Naive B cell (primary cell): ENCODE measurements at places on chromosomes 2 and 18. TPM values are rescaled to one million over a fixed set of nuclear protein-coding genes. Genes with fewer than 3 reads are reported as not detected.

DNA sequence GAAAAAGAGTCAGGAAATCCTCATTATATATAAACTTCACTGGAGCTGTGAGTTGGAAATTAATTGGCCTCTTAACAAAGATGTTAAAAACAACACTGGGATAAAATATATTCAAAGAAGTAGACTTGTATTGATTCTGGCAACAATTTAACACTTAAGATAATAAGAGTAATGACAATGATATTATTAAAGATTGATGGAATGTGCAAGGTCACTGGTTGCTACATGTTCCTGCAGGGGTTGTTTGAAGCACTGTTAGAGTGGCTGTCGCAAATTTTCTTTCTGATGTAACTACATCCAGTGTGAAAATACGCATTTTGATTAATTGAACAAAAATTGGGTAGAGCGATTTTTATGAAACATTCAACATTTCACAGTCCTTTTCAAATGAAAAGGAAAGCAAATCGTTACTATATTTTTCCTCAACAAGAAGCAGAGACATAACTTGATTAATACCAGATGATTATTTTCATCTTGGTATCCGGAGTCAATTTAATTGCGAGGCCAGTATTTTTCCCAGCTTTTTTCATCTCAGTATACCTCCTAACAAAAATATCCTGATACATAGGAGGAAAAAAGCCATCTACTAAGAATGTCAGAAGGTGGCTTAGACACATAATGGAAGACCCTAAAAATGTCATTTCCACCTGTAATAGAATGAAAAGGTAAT is 6.1 kb downstream of the PTGR3 start:
- no peak for DNase-seq
- no peak overlapping the region for H3K4me3 ChIP-seq
- no peaks in the 10 kb centered on the region for H3K36me3 ChIP-seq
- peaks cover 28% of the 10 kb centered on the region for H3K27me3 ChIP-seq
- no peak overlapping the region for H3K27ac ChIP-seq
- peaks cover 28% of the 10 kb centered on the region for H3K4me1 ChIP-seq

NTSR2 gene
- not detected for polyA plus RNA-seq

DNA sequence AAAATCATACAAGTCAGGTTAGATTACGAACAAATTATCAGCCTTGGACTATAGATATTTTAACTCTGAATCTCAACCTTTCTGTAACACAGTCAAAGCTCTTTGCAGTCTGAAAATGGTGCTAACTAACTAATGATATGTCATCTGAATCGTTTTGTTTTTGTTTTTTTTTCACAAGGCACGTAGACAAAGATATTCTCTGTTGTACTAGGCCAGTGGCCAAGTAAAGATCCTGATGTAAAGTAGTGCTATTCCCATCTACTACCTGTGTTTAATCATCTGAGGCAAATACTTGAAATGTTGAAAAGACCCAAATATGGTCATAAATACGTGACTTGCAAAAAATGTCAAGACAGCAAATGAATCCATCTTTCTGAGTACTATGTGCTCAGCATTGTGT is 65.7 kb downstream of the REL start:
- DNase-seq: no peak
- peaks cover 6% of the 10 kb centered on the region for H3K36me3 ChIP-seq
- peak overlapping the region; percentile 67 for H3K27ac ChIP-seq

GRCh38 chr2:56522605-56523089 is 338.9 kb downstream of the CCDC85A start:
- no peaks in the 10 kb centered on the region for H3K4me1 ChIP-seq
- no peak for DNase-seq
- H3K36me3 ChIP-seq: no peaks in the 10 kb centered on the region
- H3K27me3 ChIP-seq: no peaks in the 10 kb centered on the region

RANBP2 gene
- polyA plus RNA-seq: 8.6 TPM

GRCh38 chr2:172427256-172427989 is at the start of gene ITGA6:
TSS of gene ITGA6 (plus strand) at chr2:172427586.
- peaks cover 54% of the 10 kb centered on the region for H3K27me3 ChIP-seq
- peak within 1 kb of the TSS; percentile 59 for H3K27ac ChIP-seq
- DNase-seq: peak; percentile 36
- no peaks in the 10 kb centered on the region for H3K36me3 ChIP-seq
- peak within 1 kb of the TSS; percentile 81 for H3K4me3 ChIP-seq
- H3K4me1 ChIP-seq: peaks cover 18% of the 10 kb centered on the region

GRCh38 chr2:129379411-129379810 is 600.1 kb upstream of the RAB6C start:
- no peak for DNase-seq
- H3K27me3 ChIP-seq: no peaks in the 10 kb centered on the region
- no peak overlapping the region for H3K27ac ChIP-seq
- no peaks in the 10 kb centered on the region for H3K36me3 ChIP-seq
- H3K4me3 ChIP-seq: no peak overlapping the region

GRCh38 chr18:57811477-57812125 is 8.5 kb upstream of the ATP8B1 start:
- no peak for DNase-seq
- no peaks in the 10 kb centered on the region for H3K4me1 ChIP-seq
- H3K36me3 ChIP-seq: peaks cover 25% of the 10 kb centered on the region
- peaks cover 6% of the 10 kb centered on the region for H3K27me3 ChIP-seq
- no peak overlapping the region for H3K4me3 ChIP-seq
- no peak overlapping the region for H3K27ac ChIP-seq

EHBP1 gene
- polyA plus RNA-seq: 18.3 TPM

- H3K27ac ChIP-seq: no peak overlapping the region
- no peak overlapping the region for H3K4me3 ChIP-seq
- no peaks in the 10 kb centered on the region for H3K27me3 ChIP-seq
- no peaks in the 10 kb centered on the region for H3K36me3 ChIP-seq
- no peaks in the 10 kb centered on the region for H3K4me1 ChIP-seq
- no peak for DNase-seq
Observed at GRCh38 chr2:168851674-168852320, 38.4 kb downstream of the SPC25 start.

DNA sequence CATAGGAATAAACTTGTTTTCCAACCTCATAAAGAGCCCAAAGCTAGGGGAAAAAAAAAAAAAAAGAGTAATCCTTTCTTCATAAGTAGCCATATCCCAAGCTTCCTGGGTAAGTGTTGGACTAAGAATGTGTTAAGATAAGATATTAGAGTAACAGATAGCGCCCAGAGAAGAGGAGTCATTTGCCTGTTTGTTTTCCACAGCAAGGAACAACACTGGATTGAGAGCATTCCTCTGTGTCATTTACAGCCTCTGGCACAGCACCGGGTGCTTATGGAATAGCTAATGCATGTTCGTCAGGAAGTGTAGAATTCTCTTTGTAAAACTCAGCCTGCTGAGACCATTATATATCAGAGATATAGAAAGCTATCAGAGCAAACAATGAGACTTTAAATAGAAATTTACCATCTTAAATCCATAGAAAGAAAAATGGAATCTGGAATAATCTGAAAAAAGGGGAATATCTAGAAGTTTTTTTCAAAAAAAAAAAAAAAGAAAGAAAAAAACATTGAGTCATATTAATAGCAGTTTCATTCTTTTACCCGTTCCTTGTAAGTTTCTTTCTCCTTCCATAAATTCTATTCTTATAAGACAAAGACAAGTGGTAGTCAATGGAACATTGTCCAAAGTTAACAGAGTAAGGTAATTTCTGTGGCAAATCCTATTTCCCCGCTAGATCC is 37.6 kb downstream of the LRP2 start:
- no peaks in the 10 kb centered on the region for H3K4me1 ChIP-seq
- no peak overlapping the region for H3K4me3 ChIP-seq
- H3K36me3 ChIP-seq: no peaks in the 10 kb centered on the region
- H3K27me3 ChIP-seq: peaks cover 8% of the 10 kb centered on the region
- no peak overlapping the region for H3K27ac ChIP-seq
- DNase-seq: no peak

GRCh38 chr2:160721089-160722040 is 227.8 kb upstream of the RBMS1 start:
- H3K4me3 ChIP-seq: no peak overlapping the region
- no peaks in the 10 kb centered on the region for H3K4me1 ChIP-seq
- no peaks in the 10 kb centered on the region for H3K36me3 ChIP-seq

METTL5 gene
- 137 TPM for polyA plus RNA-seq

- no peak for DNase-seq
- no peaks in the 10 kb centered on the region for H3K36me3 ChIP-seq
- H3K4me3 ChIP-seq: no peak overlapping the region
Observed at GRCh38 chr2:129738799-129739198, 240.7 kb upstream of the RAB6C start.

DNA sequence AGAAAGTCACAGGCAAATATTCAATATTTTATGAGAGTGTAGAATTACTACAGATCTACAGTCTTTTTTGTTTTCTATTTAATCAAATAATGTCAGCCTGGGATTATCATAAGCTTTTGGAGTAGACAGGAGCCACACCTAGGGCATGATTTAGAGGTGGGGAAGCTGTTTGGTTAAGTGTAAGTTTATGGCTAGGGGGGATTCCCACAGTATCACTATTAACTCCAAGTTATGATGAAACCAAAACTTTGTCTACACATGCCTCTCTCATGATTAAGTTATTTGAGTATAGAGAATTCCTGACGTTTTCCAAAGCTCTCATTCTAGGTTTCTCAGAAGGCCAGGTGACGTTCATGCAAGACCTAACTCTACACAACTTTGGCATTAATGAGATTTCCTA is 2.1 kb downstream of the SERPINB10 start:
- H3K36me3 ChIP-seq: no peaks in the 10 kb centered on the region
- H3K27me3 ChIP-seq: peaks cover 26% of the 10 kb centered on the region
- no peak overlapping the region for H3K27ac ChIP-seq
- no peak overlapping the region for H3K4me3 ChIP-seq

DNA sequence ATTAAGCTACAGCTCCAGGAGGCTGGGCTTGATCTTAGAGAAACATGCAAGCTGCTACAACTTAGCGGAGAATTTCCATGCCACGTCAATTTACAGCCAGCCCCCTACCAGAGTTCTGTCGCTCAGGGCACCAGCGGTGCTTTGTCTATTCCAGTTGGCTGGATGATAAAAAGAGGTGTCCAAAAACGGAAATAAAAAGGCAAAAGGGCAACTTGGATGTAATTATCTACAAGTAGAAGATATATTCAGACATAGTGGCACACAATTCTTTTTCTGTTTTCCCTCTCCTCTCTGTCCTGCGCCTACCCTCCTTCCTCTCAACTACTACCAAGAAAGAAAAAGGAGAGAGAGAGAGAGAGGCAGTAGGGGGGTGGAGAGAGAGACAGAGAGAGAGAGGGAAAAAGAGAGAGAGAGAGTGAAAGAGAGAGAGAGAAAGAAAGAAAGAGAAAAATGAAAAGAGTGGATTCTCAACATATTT is 363 bp upstream of the RFTN2 start:
- no peaks in the 10 kb centered on the region for H3K4me1 ChIP-seq
- no peak for DNase-seq
- H3K4me3 ChIP-seq: no peak overlapping the region
- no peak overlapping the region for H3K27ac ChIP-seq

GRCh38 chr2:54673501-54673998 is 49.9 kb upstream of the EML6 start:
- peaks cover 21% of the 10 kb centered on the region for H3K4me1 ChIP-seq
- no peak for DNase-seq
- peak overlapping the region; percentile 89 for H3K27ac ChIP-seq
- H3K27me3 ChIP-seq: no peaks in the 10 kb centered on the region
- peak overlapping the region; percentile 77 for H3K4me3 ChIP-seq

DNA sequence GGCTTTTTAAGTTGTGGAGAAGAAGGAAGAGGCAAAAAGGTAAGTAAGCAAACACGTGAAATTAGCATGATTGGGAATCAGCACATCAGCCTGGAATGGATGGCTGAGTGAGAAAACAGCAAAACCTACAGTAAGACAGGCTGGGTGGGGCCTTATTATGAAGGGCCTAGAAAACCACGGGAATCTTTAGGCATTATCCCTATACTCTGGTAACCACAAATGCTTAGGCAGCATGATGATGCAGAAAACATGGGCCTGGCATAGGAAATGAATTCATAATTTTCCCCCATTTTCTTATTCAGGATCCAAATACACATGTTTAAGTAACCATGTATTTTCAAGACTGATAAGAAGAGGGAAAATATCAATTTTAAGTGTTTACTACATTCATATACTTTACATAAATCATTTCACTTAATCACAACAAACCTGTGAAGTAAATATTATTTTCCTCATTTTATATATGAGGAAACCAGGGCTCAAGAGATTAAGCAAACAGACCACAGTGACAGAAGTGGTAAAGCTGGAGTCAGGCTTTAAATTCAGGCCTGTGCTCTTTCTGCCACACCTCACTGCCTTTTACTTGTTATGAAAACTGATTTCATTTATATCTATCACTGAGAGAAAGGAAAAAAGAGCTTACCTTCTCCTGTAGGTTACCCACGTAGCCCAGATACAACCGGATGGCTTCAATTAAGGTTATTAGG is 4.0 kb downstream of the TMEM17 start:
- no peak overlapping the region for H3K27ac ChIP-seq
- no peaks in the 10 kb centered on the region for H3K36me3 ChIP-seq
- no peak for DNase-seq
- H3K4me1 ChIP-seq: peaks cover 8% of the 10 kb centered on the region

- H3K27ac ChIP-seq: peak overlapping the region; percentile 100
- no peak for DNase-seq
- no peaks in the 10 kb centered on the region for H3K36me3 ChIP-seq
- H3K4me1 ChIP-seq: peaks cover 41% of the 10 kb centered on the region
Observed at GRCh38 chr2:19348692-19349091, 9.7 kb downstream of the OSR1 start.

DNA sequence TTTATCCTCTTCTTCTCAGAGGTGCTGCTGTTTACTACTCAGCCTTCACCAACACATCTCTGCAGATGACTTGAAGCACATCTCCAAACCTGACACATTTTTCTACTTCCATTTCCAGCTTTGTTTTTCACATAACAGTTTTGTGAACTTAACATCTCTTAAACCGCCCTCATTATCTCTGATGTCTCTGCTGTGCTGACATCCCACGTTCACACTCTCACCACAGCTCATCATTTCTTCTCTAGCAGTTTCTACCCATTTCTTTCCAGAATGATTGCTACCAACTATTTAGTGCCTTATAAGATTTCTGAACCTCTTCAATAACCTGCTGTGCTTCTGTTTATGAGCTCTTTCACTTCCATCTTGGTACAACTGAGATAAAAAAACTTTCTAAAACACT is 238.0 kb downstream of the PTPRM start:
- H3K4me3 ChIP-seq: no peak overlapping the region
- H3K4me1 ChIP-seq: no peaks in the 10 kb centered on the region
- DNase-seq: no peak
- no peaks in the 10 kb centered on the region for H3K27me3 ChIP-seq
- H3K36me3 ChIP-seq: no peaks in the 10 kb centered on the region

- H3K27ac ChIP-seq: no peak overlapping the region
- no peak for DNase-seq
- H3K4me1 ChIP-seq: no peaks in the 10 kb centered on the region
- no peaks in the 10 kb centered on the region for H3K27me3 ChIP-seq
- H3K4me3 ChIP-seq: no peak overlapping the region
- H3K36me3 ChIP-seq: no peaks in the 10 kb centered on the region
Observed at GRCh38 chr18:28189400-28190239, 12.7 kb upstream of the CDH2 start.

DNA sequence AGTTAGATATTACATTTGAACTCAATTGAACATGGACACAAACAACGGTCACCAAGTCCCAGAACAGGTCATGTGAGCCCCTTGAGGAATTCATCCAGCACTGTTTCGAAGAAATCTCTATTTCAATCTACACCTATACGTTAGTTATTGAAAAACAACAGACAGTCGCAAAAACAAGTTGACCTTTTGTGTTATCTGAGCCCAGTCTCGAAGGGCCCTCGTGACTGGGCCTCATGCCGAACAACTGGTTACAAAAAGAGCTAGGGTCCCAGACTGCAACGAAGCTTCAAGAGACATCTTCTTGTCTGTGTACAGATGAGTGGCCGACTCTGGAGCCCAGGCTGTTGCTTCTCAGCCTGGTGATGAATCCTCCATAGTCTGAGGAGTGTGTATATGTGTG is 5.3 kb upstream of the DSG2 start:
- H3K4me3 ChIP-seq: no peak overlapping the region
- H3K27ac ChIP-seq: no peak overlapping the region
- no peaks in the 10 kb centered on the region for H3K36me3 ChIP-seq
- H3K27me3 ChIP-seq: peaks cover 39% of the 10 kb centered on the region
- no peak for DNase-seq

IL1R2 gene
- not detected for polyA plus RNA-seq

CYP27A1 gene
- polyA plus RNA-seq: 0.17 TPM

HDHD2 gene
- polyA plus RNA-seq: 62.7 TPM
